ENCODE measurements at places on chromosomes 11 and 22.

GRCh38 chr11:66976925-66977324, 1.8 kb downstream of the C11orf86 start:
- no peaks in the 10 kb centered on the region for H3K36me3 ChIP-seq
- no peaks in the 10 kb centered on the region for H3K27me3 ChIP-seq
- no peak for DNase-seq

GRCh38 chr11:132349811-132350733, 979.7 kb downstream of the NTM start:
- no peaks in the 10 kb centered on the region for H3K4me1 ChIP-seq
- H3K27ac ChIP-seq: no peak overlapping the region
- H3K27me3 ChIP-seq: no peaks in the 10 kb centered on the region
- no peaks in the 10 kb centered on the region for H3K36me3 ChIP-seq
- no peak overlapping the region for H3K4me3 ChIP-seq

DNA sequence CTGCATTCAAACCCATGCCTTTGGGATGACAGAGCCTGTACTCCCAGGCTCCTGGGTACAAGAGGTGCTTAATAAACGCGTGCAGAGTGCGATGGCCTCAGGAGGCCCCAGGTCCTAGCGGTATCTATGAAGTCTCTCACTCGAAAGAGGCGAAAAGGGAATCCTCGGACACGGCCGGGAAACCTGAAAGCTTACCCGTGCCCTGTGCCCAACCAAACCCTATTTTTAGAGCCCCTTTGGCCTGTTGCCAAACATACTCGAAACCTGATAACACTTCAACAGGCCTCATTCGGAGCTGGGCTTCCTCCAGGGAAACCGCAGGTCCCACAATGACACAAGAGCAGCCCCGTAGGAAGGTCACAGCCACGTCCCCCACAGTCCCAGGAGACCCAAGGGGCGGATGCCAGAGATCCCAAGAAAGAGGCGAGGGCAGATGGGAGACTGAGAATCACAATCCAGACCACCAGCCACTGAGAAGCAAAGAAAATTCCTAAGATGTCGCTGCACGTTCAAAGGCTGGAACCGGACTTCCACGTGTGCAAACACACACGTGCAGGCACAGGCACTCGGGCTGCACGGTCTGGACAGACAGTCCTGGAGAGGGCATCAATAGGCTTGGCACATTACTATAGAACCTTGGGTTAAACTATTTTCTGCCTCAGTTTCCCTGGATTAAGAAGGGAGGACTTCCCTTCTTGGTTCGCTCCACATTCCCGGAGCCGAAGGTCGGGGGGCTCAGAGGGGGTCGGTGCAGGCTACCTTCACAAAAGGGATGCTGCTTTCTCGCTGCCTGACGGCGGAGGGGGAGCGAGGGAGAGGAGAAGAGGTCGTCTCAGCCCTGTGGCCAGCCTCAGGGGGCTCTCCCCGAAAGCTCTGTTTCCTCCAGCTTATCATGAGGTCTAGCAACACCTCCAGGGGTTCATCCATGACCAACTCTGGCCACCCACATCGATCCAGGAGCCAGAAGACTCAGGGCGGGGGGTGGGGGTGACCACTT, 8.2 kb downstream of the PDGFB start:
- H3K4me3 ChIP-seq: no peak overlapping the region
- peak overlapping the region; percentile 12 for H3K27ac ChIP-seq
- peaks cover 3% of the 10 kb centered on the region for H3K36me3 ChIP-seq
- H3K4me1 ChIP-seq: peaks cover 50% of the 10 kb centered on the region

- peaks cover 78% of the 10 kb centered on the region for H3K27me3 ChIP-seq
- no peak for DNase-seq
- H3K4me3 ChIP-seq: no peak within 1 kb of the TSS
- H3K27ac ChIP-seq: no peak within 1 kb of the TSS
Observed at GRCh38 chr11:69775163-69775755, at the start of gene FGF4. Gene FGF4, minus strand, starts transcription at chr11:69775341. Its CDS starts 257 bp downstream, at chr11:69775084.

DNA sequence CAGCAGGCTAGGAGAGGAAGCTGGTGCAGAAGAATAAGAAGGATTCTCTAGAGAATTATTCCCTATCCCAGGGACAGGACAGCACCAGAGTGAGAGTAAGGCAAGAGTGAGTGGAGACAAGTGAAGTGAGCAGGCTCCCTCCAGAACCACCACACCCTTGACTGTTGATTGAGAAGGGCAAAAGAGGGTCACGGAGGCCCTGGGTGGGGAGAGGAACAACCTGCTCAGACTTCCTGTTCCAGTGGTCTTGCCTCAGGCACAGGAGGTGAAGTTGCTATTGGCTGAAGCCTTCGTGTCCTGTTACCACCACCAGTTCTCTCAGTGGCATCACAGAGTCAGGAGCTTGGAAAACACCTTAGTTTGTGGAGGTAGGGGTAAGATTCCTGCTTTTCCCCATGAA, 51.7 kb upstream of the CCDC89 start:
- H3K27ac ChIP-seq: no peak overlapping the region
- DNase-seq: peak; percentile 42
- no peaks in the 10 kb centered on the region for H3K27me3 ChIP-seq
- no peak overlapping the region for H3K4me3 ChIP-seq
- H3K4me1 ChIP-seq: peaks cover 12% of the 10 kb centered on the region

DNA sequence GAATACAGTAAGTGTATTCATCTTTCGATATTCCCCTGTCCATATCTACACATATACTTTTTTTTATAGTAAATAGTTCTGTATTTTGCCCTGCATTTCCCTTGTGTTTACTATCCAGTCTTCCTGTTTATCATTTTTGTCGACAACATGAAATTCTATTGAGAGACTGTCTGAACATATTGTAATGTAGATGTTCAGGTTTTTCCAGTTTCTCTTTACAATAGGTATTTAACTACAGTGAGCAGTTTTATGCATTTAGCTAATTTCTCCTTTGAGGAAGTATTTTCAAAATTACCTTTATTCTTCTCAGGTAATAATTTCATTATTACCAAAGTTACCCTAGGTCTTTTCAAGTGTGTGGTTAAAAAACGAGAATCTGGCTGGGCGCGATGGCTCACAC, 16.7 kb downstream of the PIK3IP1 start:
- no peak for DNase-seq
- no peak overlapping the region for H3K27ac ChIP-seq
- peaks cover 68% of the 10 kb centered on the region for H3K36me3 ChIP-seq
- H3K4me1 ChIP-seq: peaks cover 15% of the 10 kb centered on the region
- no peak overlapping the region for H3K4me3 ChIP-seq
- no peaks in the 10 kb centered on the region for H3K27me3 ChIP-seq

- no peaks in the 10 kb centered on the region for H3K4me1 ChIP-seq
- DNase-seq: no peak
- H3K27ac ChIP-seq: no peak overlapping the region
- no peaks in the 10 kb centered on the region for H3K36me3 ChIP-seq
- no peaks in the 10 kb centered on the region for H3K27me3 ChIP-seq
Observed at GRCh38 chr22:30994960-30995359, 25.9 kb downstream of the TUG1 start.

DNA sequence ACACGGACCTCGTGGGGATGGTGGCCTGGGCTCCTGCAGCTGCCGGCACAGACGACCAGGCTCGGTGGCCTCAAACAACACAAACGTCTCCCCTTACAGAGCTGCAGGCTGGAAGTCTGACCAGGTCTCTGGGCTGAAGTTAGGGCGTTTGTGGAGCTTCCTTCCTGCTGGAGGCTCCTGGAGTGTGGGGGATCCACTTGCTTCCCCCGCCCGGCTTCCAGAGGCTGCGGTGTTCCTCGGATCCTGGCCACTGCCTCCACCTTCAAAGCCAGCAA, 313.5 kb downstream of the CTTN start:
- no peak overlapping the region for H3K27ac ChIP-seq
- no peak for DNase-seq
- peaks cover 15% of the 10 kb centered on the region for H3K4me1 ChIP-seq
- H3K4me3 ChIP-seq: no peak overlapping the region
- H3K27me3 ChIP-seq: no peaks in the 10 kb centered on the region
